ENCODE measurements at places on chromosomes 6 and 20.

- DNase-seq: no peak
These were observed 555.5 kb downstream of the UTRN start for GRCh38 chr6:144840619-144841018.

DNA sequence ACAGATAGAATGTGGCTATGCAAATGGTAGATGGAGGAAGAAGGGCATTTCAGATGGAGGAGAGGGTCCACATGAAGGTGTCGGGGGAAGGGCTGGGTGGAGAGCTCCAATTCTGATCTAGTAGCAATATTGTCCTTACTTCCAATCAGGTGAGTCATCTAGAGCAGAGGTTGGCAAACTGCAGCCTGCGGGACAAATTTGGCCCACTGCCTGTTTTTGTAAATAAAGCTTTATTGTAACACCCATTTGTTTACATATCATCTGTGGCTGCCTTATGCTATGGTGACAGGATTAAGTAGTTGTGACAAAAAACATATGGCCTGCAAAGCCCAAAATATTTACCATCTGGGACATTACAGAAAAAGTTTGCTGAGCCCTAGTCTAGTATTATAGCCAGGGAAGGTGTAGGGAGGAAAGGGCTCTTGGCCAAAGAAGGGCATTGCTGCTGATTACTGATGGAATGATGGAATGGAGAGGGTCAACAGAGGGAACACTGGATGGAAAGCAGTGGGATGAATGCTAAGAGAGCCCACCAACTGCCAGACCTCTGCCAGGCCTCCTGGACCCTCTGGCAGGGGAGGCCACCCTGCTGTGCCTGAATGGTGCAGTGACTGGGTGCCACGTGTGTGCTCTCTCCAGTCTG, 79.8 kb downstream of the SLC22A23 start:
- DNase-seq: no peak

DNA sequence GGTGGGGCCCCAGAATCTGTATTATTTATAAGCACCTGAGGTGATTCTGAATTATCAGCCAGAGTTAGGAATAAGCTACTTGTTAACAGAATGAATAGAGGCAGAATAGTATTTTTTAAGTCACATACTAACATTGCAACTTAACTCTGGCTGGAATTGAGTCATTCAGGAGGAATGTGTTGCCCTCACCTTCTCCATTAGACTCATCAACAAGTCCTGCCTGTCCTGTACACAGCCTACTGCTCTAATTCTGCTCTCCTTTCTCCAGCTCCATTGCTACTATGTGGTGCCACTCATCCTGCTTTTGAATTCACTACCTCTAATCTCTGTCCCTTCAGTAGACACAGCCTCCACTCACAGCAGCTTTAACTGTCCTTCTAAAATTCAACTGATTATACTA, 669.4 kb downstream of the DHX35 start:
- no peak for DNase-seq

DNA sequence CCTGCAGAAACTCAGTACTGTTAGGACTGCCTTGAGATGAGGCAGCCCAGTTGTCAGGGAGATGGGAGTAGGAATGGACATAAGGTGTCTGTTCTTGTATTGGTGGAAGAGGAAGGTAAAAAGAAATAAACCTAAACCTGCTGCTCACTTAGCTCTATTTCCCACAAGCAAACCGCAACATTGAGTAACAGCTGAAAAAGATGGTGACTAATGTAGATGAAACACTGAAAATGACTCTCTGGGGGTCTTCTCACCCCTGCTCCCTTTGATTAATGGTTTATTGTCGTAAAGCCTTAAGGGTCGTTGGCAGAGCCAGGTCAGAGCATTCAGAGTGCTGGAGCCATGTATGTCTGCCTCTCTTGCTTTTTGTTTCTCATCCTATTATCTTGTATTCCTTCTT, 87.5 kb downstream of the FOXO3 start:
- no peak for DNase-seq

- DNase-seq: no peak
These were observed 399.5 kb downstream of the PHF3 start for GRCh38 chr6:64034910-64035655.

DNA sequence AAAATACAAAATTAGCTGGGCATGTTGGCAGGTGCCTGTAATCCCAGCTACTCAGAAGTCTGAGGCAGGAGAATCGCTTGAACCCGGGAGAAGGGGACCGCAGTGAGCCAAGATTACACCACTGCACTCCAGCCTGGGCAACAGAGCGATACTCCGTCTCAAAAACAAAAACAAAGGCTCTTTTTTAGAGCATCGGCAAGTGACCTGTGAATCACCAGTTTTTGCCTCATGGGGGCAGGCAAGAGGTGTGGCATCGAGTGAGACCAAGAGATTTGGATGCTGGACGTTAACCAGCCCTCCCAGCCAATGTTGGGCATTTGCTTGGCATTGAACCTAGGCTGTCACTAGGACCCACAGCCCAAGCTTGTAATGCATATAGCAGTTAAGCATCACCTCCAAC, 14.6 kb upstream of the CDK5RAP1 start:
- DNase-seq: no peak

DNA sequence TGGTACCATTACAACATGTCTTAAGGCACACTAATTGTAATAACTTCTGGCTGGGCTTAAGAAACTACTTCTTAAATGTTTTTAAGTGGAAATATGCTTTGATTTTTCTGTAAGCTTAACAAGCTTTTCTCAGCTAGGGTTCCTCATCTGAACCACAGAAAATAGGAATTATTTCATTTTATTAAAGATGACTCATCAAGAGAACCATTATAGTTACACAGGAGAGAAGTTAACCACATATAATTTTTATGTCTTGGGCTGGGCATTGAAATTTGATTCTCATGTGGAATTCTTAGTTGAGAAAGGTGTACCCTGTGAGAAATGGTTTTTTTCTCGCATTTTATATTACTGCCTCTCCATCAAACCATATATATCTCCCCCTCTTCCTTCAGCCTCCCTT, 75.1 kb downstream of the QKI start:
- no peak for DNase-seq

- DNase-seq: no peak
These were observed 2.4 kb downstream of the NUS1 start for GRCh38 chr6:117677553-117678141.

GRCh38 chr6:107753778-107754177, 70.3 kb downstream of the SCML4 start:
- DNase-seq: no peak

- DNase-seq: no peak
These were observed 302.0 kb downstream of the ALDH8A1 start for GRCh38 chr6:134647861-134648260.

GRCh38 chr6:14231071-14231483, 113.5 kb downstream of the CD83 start:
- no peak for DNase-seq

- no peak for DNase-seq
These were observed 3.8 kb upstream of the LPA start for GRCh38 chr6:160667639-160668481.

DNA sequence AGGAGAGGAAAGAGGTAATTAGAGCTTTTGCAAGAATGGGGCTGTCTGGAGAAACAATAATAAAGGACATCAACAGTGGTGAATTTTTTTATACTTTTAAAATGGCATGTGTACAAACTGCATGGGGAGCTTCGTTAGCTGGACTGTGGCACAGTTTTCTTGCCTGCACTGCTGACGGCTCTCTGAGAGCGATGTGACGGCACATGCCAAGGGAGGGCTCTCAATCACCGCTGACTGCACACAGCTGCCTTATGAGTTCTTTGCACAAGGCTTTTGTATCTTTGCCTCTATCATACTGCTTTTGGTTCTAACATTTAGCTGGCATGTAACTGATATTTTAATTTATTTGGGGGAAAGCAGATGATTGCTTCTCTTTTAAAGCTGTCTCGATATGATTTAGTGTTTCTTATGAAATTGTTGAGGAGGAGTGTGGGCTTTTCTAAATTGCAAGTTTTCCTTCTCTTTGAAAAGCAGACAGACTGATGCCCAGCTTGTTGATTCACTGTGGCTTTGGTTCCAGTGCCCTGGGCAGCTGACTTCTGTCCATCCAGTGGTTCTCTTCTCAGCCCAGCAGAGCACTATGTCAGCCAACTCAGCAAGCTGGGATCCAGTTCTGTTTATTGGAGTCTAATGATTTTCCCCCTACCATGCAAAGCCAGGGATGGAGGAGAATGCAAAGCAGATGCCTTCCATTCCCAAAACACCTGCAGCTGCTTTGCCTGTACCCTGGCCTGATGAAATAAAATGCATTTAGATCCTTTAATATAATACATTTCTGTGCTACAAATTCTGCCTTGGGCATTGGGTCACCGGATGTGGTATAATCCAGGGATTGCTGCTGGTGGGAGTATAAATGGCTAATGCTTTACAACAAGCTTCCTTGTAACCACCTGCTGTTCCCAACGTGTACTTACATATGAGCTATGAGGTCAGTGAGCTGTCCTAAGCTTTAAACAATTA, 323.9 kb downstream of the ZFAND3 start:
- no peak for DNase-seq

GRCh38 chr6:115544765-115545671, 515.7 kb downstream of the FRK start:
- DNase-seq: no peak

DNA sequence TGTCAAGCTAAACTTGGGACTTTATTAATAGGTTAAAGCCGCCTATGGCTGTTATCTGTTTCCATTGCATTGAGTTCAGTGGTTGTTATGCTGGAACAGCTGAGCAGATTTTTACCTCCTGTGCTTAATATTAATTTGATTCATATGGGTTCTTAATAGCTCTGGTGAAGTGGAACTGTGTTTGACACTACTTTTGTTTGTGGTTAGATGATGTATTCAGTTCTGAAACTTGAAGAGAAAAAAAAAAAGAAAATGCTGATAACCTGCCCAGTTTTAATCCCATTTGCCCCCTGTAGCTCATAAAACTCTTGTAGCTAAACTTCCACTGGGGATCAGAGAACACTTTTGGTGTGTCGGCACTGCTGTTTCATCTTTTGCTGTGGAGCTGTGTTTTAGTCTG, 117.8 kb downstream of the ZDHHC14 start:
- no peak for DNase-seq

GRCh38 chr6:131372535-131372934, 200.5 kb upstream of the ARG1 start:
- DNase-seq: no peak

- no peak for DNase-seq
These were observed 42.2 kb upstream of the ZFAND3 start for GRCh38 chr6:37777272-37777834.

GRCh38 chr6:72553531-72554511, 68.0 kb upstream of the KCNQ5 start:
- DNase-seq: peak; percentile 22

DNA sequence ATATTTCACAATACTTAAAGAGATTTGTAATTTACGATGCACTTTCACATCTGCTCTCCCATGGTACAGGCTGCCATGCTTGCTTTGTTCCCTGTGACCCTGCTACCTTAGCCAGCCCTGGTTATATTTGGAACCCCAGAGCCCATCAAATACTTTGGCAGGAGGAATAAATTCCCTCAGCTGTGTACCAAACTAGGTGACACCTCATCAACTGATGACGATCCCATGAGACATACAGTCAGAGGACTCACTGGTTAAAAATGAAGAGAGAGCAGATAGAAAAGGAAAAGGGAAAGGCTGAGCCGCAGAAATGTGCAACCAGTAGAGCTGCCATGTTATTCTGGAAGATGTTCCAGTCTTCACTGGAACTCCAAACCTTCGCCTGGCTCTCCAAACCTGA, 120.0 kb downstream of the SIM1 start:
- no peak for DNase-seq

- no peak for DNase-seq
These were observed 252.7 kb downstream of the KHDC1L start for GRCh38 chr6:72972579-72972978.

- no peak for DNase-seq
These were observed 100.4 kb downstream of the OGFRL1 start for GRCh38 chr6:71388856-71389527.

- DNase-seq: no peak
These were observed 39.8 kb upstream of the CST7 start for GRCh38 chr20:24909086-24909780.

DNA sequence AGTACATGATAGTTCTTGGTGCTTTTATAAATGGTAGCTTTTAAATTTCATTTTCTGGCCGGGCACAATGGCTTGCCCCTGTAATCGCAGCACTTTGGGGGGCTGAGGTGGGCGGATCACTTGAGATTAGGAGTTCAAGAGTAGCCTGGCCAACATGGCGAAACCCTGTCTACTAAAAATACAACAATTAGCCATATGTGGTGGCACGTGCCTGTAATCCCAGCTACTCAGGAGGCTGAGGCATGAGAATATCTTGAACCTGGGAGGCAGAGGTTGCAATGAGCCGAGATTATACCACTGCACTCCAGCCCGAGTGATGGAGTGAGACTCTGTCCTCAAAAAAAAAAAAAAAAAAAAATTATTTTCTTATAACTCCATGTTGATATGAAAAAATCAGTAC, 36.0 kb downstream of the LRRN4 start:
- DNase-seq: no peak

- no peak for DNase-seq
These were observed 46.7 kb downstream of the FGD2 start for GRCh38 chr6:37052027-37052628.

DNA sequence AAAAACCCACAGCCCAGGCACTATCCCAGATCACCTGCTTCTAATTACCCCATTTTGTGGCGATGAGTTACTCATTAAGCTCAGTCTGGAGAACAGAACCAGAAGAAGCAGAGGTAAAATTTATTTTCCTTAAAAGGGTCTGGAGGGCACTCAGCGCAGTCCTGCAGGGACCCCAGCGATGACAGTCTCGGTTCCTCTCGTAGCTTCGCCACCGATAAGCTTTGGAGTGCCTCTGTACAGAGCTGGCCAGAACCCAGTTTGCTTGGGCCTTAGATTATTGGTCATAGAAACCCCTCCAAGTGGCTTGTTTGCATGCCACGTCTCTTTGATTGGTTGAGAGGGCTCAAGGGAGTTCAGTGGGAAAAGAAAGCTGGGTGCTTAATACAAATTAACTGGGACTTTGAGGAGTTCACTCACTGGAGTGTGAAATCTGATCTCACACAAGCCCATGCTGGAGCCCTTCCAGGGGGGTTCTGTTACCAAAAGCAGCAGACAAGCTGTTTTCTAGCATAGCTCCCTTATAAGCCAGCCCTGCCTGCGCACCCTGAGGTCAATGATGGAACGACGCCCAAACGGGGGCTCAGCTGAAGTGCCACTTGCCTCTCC, 158.5 kb upstream of the ARID1B start:
- peak; percentile 30 for DNase-seq

DNA sequence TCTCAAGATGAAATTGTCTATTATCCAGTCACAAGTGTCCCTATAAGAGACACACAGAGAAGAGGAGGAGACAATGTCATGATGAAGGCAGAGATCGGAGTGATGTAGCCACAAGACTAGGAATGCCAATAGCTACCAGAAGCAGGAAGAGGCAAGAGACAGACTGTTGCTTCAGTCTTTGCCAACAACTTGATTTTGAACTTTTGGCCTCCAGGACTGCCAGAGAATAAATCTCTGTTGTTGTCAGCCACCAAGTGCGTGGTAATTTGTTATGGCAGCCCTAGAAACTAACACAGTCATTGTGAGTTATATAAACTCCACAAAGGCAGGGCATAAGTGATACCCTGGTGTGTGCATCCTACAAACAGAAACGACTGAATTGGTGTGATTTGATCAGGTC, 517.0 kb downstream of the BTBD3 start:
- DNase-seq: no peak

GRCh38 chr20:6780433-6781190, 13.1 kb downstream of the BMP2 start:
- peak; percentile 19 for DNase-seq

- no peak for DNase-seq
These were observed 165.3 kb upstream of the SNX9 start for GRCh38 chr6:157657754-157658153.

- DNase-seq: no peak
These were observed at the start of gene MPIG6B for GRCh38 chr6:31723245-31723979. Gene MPIG6B, plus strand, starts transcription at chr6:31723373. Its CDS starts 11 bp downstream, at chr6:31723384.

- peak; percentile 68 for DNase-seq
These were observed 2.1 kb upstream of the RPS12 start for GRCh38 chr6:132812255-132812732.

Measured in muscle of back (tissue), 13 donors.